Psoas muscle (tissue), 8 donors: ENCODE measurements at places on chromosomes 1 and 21. TPM values are rescaled to one million over a fixed set of nuclear protein-coding genes. Genes with fewer than 3 reads are reported as not detected.

GRCh38 chr21:31195334-31196015, 148.6 kb downstream of the TIAM1 start:
- DNase-seq, result no peak
- no peak overlapping the region for H3K4me3 ChIP-seq
- H3K27ac ChIP-seq, result no peak overlapping the region
- no peaks in the 10 kb centered on the region for H3K27me3 ChIP-seq

Gene LCE3D
- total RNA-seq, result not detected

DNA sequence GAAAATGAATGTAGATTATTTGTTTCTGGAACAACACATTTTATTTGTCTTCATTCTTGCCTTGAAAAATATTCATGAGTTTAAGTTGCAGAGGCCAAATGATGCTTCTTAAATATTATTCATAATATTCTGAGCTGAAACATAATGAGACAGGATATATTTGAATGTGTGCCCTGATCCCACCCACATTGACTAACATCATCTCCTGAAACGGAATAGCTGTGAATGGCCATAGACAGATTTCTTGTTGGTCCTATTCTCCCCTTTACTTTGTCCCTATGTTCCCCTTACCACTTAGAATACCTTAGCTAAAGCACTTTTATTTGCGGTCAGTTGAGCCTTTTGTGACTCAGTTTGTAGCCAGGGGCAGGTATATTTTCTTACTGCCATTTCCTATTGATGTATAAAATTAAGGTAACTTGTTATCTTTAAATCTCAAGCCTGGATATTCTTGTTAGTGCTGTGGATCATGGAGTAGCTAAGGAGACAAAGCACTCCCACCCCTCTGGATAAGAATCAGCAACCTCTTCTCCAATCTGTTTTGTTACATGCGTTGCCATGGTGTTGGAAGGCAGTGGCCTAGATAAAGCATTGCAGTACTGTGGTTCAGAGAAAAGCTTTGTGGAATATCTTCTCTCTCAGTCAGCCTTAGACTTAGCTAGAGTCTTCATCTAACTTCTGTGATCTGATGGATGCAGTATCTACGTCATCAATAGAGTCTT, 478.5 kb upstream of the DEPDC1 start:
- DNase-seq, result no peak
- no peak overlapping the region for H3K27ac ChIP-seq
- no peak overlapping the region for H3K4me3 ChIP-seq
- H3K36me3 ChIP-seq, result no peaks in the 10 kb centered on the region

DNA sequence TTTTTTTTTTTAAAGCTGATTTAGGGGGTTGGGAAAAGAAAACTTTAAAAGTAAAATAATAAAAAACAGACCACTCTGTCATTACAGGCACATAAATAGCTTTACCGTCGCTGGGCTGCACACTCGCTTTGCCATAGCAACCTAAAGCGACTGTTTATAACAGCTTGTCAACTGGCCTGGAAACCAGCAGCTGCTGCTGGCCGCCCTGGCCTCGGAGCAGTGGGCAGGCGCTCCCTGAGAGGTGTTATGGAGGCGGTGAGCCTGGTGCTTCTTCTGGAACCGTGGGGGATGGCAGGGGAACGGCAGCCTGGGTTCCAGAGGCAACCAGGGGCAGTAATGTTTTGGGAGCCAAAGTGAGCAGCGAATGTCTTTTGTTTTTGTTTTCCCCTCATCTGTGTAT, 45.7 kb downstream of the ATP2B4 start:
- no peak overlapping the region for H3K4me3 ChIP-seq
- peak overlapping the region; percentile 64 for H3K27ac ChIP-seq
- peaks cover 41% of the 10 kb centered on the region for H3K4me1 ChIP-seq
- H3K36me3 ChIP-seq, result no peaks in the 10 kb centered on the region

Gene SEC22B
- 24.4 TPM for total RNA-seq
